ENCODE measurements at places on chromosomes 16 and 17.

DNA sequence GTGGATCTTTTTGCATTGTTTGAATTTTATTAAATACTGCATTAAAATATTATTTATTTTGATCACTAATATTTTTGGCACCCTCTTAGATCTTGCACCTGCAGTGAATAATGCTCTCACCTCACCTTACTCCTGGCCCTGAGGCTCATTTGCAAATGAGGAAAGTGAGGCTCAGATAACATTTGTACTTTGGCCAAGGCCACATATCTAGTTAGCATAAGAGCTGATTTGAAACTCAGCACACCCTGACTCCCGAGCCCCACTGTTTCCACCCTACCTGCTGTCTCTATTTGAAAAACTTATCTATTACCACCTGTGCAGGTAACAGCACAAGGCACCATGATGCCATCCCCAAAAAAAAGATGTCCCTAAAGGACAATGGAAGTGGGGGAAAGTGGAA lies 358.7 kb upstream of the MAF start:
- no peak for DNase-seq

- DNase-seq = no peak
Measured at GRCh38 chr16:15513156-15513555, 78.8 kb downstream of the BMERB1 start.

GRCh38 chr17:45961206-45961605 lies 37.8 kb upstream of the STH start:
- DNase-seq = no peak

DNA sequence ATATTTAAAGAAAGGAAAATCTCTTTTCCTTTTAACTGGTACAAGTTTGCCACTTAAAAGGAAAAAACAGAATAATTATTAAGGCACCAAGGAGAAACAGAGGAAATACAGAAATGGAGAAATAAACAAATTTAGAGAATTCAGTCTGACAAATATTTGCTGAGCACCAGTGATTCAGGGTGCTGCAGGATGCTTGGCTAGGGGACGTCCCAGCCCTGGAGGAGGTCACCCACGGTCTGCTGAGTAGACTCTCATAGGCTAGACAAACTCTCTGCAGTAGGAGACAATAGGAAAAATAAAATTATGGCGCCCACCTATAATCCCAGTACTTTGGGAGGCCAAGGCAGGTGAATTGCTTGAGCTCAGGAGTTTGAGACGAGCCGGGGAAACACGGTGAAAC lies 15.9 kb downstream of the C1QTNF1 start:
- DNase-seq = no peak

- no peak for DNase-seq
Measured at GRCh38 chr17:59361916-59362810, 30.7 kb downstream of the YPEL2 start.

- no peak for DNase-seq
Measured at GRCh38 chr17:40615068-40615840, 32.4 kb downstream of the SMARCE1 start.

- no peak for DNase-seq
Measured at GRCh38 chr17:11565591-11565990, 32.7 kb upstream of the DNAH9 start.

- DNase-seq = no peak
Measured at GRCh38 chr16:3857189-3858043, 23.1 kb downstream of the CREBBP start.

DNA sequence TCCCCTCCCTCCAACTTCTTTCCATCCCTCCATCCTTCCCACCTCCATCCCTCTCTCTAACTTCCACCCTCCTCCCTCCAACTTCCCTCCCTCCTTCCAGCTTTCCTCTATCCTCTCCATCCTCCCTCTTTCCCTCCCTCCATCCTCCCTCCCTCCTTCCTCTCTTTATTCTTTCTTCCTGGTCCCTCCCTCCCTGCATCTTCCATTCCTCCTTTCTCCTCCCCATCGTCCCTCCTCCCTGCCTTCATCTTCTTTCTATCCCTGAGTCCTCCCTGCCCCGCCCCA lies 11.8 kb downstream of the CACNG4 start:
- DNase-seq = no peak

GRCh38 chr17:22703204-22703603 lies 1010.9 kb downstream of the KCNJ18 start:
- no peak for DNase-seq

GRCh38 chr17:8142887-8143580 lies 9.2 kb downstream of the PER1 start:
- DNase-seq = no peak

- no peak for DNase-seq
Measured at GRCh38 chr17:9974448-9975381, 69.6 kb upstream of the RCVRN start.

GRCh38 chr16:12496186-12496585 lies 307.5 kb downstream of the CPPED1 start:
- DNase-seq = no peak

- no peak for DNase-seq
Measured at GRCh38 chr16:4123616-4124300, 7.5 kb upstream of the ADCY9 start.

GRCh38 chr17:41767324-41768042 lies 19.0 kb downstream of the JUP start:
- DNase-seq = no peak

DNA sequence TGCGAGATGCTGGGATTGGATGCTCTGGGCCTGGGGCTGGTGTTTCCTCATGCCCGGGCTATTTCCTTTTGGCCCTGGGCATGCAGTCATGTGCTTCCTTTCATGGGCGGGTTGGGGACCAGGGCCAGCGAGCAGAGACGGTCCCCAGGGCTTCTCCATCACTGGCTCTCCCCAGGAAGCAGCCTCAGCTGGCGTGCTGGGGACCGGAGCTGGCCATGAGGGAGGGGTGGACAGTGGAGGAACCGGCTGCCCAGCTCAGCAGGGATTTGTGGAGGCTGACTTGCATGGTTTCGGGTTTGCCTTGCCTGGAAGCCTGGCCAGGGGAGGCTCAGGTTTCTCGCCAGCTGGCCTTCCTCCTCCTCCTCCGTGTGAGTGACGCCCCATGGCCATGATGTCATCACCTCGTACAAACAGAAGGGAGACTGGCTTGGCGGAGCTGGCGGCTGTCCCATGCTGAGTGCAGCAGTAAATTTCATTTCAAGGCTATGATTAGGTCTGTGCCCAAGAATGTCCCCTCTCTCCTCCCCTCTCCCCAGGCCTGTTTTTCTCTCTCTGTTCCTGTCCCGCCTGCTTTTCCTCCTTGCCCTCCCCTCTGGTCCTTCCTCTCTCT lies 8.9 kb upstream of the TIMP2 start:
- DNase-seq = peak; percentile 85

GRCh38 chr16:68978303-68978954 lies 127.0 kb upstream of the HAS3 start:
- DNase-seq = no peak

DNA sequence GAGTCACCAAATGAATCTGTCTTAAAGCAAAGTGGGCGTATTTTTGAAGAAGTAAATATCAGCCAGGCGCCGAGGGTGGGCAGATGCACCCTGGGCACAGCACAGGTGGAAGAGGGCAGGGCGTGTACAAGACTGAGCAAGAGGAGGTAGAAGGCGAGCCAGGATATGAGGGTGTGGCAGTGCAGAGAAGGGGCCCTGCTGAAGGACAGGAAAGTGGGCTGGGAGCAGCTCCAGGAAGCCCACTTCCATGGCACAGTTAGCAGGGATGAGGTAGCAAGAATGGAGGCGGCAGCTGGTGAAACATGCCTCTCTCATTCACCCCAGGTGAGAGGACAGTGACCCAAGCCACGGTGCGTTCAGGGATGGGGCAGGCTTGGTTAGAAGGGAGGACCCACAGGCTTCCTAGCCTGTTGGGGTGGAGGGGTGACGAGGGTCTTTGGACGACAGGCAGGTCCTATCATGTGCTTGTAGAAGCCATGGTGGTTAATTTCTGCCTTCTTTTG lies 149.3 kb downstream of the CLEC16A start:
- no peak for DNase-seq

GRCh38 chr16:31350275-31351005 lies 4.5 kb upstream of the ITGAX start:
- no peak for DNase-seq

- no peak for DNase-seq
Measured at GRCh38 chr17:9220398-9221146, 199.3 kb downstream of the NTN1 start.

DNA sequence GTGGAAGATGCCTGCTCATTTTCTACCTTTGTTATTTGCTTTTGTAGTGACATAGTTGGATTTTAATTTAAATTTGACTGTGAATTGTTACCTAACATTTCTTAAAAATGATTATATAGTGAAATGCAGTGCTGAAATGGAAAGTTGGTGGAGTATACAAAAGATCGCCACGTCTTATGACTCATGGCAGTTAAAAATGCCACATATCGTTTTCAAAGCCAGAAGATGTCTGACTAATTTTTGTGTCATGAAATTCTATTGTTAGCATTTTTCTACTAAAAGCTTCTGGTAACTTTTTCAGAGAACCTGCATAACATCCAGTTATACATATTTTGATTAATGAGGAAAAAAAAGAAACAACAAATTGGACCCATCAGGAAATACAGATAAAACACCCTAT lies 20.6 kb downstream of the MAP2K4 start:
- DNase-seq = no peak

GRCh38 chr17:14741491-14741890 lies 440.6 kb downstream of the HS3ST3B1 start:
- no peak for DNase-seq

DNA sequence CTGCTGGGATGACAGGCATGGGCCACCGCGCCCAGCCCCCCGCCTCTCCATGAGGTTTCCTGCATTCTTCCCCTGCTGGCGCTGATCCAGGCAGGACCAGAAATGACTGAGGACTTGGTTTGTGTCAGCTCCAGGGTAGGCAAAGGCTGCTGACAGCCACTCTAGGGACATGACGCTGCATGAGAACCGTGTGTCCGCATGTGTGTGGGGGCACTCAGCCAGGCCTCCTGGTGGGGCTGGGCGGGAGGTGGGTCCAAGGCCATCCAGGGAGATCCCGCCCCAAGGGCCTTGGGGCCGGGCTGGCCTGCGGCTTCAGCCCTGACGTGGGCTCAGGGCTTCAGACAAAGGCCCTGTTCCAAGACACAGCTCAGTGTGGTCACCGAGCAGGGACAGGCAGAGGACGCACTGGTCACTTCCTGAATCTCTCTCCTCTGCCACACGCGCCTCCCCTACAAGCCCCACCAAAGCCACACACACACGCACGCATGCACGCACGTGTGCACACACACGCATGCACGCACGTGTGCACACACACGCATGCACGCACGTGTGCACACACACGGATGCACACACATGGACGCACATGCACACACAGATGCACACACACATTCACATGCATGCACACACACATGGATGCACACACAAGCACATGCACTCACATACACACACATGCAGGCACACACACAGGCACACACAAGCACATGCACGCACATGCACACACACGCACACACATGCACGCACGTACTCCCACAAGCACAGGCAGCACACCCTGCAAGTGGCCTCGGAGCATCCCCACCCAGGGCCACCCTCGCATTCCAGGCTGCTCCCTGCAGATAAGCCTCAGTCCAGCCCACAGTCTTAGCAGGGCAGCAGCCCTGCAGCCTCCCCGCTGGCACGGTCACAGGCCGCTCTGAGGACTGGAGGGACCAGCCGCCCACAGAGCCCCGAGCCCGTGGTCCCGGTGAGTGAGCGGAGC lies 5.3 kb upstream of the TMEM204 start:
- no peak for DNase-seq

- DNase-seq = no peak
Measured at GRCh38 chr16:1820096-1820945, 6.3 kb downstream of the HAGH start.

DNA sequence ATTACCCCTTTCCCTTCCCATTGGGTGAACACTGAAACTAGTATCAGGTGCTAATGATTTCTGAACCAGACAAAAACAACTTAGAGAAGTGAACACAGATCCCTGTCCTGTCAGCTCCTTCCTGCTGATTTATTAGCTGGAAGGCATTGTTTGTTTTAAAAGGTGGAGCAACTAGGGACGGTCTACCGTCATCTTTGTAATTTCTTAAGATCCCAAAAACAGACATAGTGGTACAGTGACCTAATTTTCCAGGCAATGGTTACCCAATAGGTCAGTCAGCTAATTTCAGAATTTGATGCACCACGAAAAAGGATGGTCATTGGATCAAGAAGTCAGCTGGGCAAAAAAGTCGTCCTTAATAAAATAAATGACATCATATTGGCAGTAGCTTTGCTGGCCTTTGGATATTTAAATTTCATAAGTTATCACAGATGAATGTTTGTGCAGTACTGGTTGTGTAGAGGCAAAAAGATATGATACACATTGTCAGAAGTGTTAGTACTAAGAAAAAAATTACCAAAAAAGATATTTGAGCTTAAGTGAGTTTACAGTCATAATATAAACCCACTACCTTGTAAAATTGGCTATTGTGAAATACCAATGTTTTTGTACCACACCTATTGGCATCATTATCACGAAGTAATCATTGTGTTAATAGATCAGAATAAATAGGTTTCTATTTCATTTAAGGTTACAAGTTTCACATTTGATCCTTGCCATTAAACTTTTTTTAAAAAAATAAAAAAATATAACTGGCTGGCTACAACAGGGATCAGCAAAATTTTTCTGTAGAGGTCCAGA lies 27.2 kb upstream of the KCNJ16 start:
- DNase-seq = no peak

DNA sequence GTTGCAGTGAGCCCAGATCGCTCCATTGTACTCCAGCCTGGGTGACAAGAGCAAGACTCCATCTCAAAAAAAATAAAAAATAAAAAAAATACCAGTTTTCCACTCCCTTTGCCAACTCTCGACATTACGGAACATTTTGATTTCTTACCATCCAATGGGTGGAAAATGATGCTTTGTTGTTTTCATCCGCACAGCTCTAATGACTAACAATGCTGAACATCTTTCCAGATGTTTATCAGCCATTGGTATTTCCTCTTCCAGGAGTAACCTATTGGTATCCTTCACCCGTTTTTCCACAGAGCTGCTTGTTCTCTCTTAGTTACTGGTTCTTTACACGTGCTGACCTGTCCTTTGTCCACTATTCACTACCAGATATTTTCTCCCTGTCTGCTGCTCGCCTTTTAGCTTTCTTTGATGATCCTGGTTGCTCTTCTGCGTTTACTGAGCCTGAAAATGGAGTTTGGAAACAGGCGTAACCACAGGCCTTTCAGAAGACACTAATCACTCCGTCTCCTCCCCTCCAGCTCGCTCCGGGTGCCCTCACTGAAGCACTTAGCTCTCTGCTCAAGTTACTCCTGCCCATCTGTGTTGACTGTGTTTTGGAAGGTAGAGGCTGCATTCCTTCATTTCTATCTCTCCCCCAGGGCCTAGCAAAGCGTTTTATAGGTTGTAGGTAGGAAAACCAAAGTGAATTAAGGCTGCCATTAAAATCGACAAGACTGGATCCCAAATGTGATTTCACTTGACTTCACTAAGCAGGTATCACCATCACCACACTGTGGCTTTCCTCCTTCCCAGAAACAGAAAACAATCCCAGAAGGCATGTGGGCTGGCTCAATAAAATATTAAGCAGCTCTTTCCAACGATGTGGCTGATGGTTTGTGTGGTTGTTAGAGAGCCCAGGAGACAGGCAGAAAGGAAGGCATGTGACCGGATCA lies 8.9 kb downstream of the SHPK start:
- no peak for DNase-seq

DNA sequence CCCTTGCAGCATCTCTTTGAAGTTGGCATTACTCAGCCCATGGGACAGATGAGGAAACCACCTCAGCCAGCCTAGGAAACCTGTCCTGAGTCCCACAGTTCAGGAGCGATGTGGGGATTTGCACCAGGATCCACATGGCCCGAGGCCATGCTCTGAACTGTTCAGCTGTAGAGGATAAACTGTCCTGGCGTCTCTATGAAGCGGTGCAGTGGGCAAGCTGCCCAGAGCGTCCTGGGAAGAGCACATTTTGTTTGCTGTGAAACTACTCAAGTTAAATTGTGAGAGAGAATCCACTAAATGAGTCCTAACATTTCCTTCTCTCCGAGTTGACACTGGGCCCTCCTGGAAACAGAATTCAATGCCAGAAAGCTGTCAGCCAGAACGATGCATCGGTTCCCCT lies 276.6 kb upstream of the TNRC6C start:
- no peak for DNase-seq
